ENCODE measurements at places on chromosomes 6 and 20. TPM values are rescaled to one million over a fixed set of nuclear protein-coding genes. Genes with fewer than 3 reads are reported as not detected.

GRCh38 chr6:144012534-144012933, 4.5 kb upstream of the PLAGL1 start:
- DNase-seq, result no peak

The APCDD1L gene
- 15.8 TPM for total RNA-seq

GRCh38 chr6:44527583-44528369, 140.3 kb downstream of the CDC5L start:
- DNase-seq, result no peak

The B3GALT4 gene
- total RNA-seq, result 0.88 TPM

DNA sequence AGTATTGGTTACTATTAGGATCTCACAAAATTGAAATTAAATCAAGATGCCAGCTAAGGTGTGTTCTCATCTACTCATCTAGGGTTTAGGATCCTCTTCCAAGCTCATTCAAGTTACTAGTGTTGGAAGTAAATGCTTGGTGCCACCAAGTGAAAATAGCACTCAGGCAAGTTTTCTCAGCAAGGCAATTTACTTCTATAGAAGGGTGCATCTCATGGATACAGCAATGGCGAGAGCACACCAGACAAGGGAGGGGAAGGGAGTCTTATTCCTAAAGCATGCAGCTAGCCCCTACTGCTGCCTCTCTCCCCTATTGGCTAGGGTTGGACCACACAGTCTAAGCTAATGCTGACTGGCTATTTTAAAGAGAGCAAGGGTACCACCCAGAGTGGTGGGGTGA, 23.0 kb upstream of the FAM8A1 start:
- no peak for DNase-seq

DNA sequence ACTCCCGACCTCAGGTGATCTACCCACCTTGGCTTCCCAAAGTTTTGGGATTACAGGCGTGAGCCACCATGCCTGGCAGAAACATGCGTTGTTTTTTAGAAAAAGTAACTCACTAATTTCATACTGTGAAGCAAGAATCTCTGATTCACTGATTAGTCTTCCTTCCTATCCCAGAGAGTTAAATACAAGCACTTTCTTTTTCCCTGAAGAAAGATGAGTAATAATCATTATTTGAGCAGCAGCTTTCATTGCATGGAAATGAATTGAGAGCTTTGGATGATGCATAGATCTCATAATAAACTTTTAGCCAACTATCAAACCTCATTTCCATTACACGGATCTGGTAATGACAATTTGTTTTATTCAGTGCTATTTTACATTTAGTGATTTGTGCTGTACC, 892.5 kb upstream of the EYS start:
- no peak for DNase-seq

The ABRACL gene
- 19.8 TPM for total RNA-seq

DNA sequence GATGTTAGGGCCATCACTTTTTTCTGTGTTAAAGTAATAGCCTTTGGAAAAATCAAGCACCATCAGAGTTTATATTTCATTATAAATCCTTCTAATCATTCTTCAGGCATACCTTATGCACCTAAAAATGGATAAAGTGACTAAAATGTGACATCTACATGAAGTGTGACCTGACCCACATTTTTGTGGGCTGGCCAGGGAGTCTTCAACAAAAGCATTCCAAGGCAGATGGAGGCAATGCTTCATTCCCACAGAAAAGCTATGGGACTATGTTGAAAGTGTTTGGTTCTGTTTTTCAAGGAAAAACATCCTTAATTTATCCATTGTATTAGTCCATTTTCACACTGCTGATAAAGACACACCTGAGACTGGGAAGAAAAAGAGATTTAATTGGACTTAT, 58.8 kb upstream of the LTV1 start:
- DNase-seq, result no peak

DNA sequence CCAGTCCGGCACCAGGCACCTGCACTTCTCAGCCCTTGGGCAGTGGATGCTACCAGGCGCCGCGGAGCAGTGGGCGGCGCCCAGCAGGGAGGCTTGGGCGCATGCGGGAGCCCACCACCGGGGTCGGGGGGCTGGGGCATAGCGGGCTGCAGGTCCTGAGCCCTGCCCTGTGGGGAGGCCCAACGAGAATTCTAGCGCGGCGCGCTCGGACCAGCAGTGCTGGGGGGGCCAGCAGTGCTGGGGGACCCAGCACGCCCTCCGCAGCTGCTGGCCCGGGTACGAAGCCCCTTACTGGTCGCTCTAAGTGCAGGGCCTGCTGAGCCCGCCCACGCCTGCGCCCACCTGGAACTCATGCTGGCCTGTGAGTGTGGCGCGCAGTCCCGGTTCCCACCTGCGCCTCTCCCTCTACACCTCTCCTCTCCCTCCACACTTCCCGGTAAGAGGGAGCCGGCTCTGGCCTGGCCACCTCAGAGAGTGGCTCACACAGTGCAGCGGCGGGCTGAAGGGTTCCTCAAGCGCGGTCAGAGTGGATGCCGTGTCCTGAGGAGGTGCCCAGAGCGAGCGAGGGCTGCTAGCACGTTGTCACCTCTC, 28.5 kb upstream of the SERPINB1 start:
- no peak for DNase-seq
